Stimulated activated CD4-positive, alpha-beta T cell treated with anti-CD3 and anti-CD28 coated beads, Interleukin-15, amount 100 ng/mL, for 1 hour (primary cell): ENCODE measurements at places on chromosomes 13 and 19.
A peak's percentile ranks its signal among the peaks of the same experiment; 100 is the strongest.

DNA sequence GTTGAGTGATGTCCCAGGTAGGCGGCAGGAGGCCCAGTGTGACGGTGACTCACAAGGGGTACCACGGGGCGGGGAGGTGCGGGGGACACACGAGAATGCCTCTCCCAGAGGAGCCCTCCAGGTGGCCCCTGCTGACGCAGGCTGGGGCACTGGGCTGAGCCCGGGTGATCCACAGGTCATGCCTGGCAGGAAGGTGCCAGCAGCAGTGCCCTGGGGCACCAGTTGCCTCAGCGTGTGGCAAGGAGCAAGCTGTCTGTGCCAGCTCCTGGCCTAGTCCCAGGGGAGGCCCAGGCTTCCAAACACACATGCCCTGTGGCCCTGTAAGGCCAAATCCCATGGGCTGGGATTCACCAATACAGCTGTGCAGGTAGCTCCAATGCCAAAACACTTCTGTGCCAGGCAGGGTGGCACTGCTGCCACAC lies 28.0 kb downstream of the AKT2 start:
- no peak for DNase-seq

DNA sequence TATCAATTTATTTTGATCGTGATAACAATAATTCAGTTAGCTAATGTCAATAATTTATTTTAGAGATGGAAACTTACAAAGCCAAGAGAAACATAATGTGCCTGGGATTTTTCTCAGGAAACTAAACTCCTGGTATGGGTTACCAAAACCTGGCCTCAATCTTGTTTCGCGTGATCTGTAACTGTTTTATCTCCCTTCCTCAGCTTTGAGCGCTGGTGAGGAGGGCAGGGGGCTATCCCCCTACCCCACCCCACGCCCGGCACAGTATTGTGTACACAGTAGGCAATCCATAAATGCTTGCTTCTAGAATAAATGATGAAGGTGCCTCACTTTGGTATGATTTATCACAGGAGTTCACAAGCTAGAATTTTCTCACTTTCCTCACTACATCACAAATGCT lies 7.7 kb upstream of the DOCK9 start:
- DNase-seq, result no peak

DNA sequence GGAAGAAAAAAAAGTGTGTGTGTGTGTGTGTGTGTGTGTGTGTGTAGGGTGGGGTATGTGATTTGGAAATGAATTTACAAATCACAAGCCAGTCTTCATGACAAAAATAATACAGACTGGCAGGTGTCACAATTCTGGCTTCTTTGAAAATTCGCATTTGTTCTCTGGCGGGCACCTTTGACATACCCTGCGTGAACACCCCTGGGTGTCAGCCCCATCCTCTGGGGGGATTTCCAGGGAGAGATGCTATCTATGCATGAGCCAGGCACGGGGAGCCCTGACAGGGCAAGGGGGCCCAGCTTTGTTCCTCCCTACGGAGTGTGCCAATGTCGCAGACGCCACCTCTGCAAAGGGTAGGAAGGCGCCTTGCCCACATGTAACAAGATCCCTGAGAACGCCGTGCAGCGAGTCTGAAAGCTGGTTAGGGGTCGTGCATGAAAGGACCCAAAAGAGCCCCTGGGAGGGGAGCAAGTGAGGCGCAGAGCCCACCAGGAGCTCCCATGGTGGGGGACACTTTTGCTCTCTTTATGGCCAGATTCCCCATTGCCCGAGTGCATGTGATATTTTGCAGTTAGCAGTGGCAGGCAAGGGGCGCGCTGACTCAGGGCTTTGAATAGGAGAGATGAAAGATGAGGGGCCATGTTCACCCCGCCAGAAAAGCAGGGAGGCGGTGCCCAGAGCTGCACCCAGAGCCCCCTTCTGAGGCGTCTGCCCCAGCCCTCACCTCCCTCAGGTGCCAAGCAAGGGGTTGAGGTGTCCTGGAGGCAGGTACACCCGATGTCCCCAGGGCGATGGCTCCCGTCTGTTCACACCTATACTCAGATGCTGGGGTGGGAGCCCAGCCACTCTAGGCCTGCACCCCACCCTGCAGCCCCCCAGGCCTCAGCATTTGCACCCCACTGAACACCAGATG lies 45.3 kb downstream of the KLF2 start:
- peak; percentile 53 for DNase-seq

DNA sequence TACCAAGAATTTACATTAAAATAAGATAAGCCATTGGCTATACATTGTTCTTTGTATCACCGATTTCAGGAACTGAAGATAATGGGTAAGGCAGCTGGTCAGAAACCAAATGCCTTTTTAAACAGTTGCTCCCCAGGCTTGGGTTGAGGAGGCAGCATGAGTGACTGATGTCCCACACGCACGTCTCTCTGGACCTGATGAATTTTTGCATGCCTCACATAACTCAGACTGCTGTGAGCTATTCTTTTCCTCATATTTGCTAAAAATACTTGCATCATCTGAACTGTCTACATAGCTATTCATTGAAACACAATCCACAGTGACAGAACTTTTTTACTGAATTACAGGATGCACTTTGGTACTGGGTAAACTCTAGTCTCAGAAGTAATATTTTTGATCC lies 123.6 kb upstream of the MAB21L1 start:
- no peak for DNase-seq

DNA sequence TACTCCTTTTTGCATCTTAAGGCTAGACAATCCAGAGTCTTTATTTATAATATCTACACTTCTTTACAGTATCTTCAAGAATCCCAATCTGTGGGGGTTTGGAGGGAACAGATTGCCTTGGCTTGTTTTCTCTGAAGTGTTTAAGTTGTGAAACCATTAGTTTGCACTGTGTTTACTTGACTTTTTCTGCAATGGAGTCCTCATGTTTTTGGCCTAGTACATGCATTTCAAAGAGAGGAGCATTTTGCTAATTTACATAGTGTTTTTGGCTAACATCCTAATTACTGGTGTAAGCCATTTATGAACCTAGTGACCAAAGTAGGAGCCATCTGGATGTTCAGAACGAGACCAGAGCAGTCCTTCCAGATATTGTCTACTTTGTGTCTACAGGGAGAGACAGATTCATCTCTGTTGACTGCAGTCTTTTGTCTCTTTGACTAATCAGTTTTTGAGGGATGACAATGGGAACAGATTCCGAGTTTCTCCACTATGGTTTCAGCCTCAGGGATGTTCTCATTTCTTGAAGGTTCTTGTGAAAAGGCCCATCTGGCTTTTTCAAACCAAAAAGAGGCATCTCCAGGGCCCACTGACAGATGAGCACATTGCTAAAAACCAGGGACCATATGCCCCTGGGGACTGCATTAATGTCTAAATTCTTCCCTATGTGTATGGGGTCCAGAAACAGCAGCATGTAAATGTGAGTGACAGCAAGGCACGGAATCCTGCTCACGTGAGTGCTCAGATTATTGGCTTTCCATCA lies 53.4 kb downstream of the ING1 start:
- DNase-seq, result no peak

GRCh38 chr13:73722120-73722519 lies 412.1 kb downstream of the KLF12 start:
- no peak for DNase-seq

DNA sequence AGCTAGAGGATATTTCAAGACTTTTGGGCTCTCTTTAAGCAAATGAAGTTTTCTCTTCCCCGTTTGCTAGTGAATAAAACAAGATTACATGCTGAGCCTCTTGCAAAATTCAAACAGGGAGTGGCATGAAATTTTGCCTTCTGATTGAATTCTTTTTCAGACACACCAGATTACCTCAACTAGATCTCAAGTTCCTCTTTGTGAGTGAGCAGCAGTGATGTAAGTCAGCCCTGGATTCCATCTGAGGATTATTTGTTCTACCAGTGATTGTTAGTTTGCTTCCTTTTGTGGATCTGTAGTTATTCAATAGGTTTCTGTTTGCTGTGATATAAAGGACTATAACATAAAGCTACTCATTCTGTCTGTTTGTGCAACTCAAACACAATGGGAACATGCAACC lies 407.7 kb downstream of the LMO7 start:
- DNase-seq, result no peak

DNA sequence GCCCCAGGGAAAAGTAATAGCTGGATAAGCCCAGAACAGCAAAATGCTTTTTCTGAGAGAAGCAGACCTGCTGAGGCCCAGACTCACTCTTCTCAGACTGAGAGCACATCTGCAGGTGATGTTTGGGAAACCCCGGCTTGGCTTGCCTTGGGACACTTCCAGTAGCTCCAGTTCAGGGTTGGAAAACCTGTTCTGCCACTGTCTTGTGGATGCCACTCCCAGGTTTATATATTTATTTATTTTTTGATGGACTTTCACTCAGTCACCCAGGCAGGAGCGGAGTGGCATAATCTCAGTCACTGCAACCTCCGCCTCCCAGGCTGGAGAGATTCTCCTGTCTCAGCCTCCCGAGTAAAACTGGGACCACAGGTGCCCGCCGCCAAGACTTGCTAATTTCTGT lies 8.0 kb upstream of the SMARCA4 start:
- DNase-seq, result no peak

DNA sequence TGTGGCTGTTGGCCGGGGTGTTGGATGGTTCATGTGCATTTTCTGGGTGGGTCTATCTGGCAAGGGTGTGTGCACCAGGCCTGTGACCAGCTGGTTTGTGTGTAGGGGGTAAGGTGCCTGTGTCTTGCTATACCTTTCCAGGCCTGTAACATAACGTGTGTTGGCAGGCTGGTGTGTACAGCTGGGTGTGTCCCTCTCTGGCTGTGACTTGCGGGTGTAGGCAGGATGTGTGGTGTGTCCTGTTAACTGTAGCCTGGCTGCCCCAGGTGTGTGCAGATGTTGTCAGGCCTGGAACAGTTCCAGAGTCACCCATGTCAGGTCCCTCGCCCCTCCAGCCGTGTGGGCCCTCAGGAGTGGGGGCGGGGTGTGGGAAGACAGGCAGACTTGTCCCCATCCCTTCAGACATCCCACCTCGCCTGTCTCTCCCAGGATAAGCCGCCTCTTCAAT lies 9.8 kb downstream of the KCTD15 start:
- DNase-seq, result no peak

GRCh38 chr19:16660763-16661479 lies at the start of gene TMEM38A:
Gene TMEM38A (plus strand): TSS chr19:16661139. CDS start chr19:16661218, 79 bp downstream.
- DNase-seq, result peak; percentile 16

- DNase-seq, result peak; percentile 47
These were observed at the start of gene UNC13A for GRCh38 chr19:17687857-17688784. Gene UNC13A (minus strand): TSS chr19:17688354. CDS start chr19:17688199, 155 bp downstream.
